ENCODE measurements at places on chromosomes 5 and 9.
A peak's percentile ranks its signal among the peaks of the same experiment; 100 is the strongest.

DNA sequence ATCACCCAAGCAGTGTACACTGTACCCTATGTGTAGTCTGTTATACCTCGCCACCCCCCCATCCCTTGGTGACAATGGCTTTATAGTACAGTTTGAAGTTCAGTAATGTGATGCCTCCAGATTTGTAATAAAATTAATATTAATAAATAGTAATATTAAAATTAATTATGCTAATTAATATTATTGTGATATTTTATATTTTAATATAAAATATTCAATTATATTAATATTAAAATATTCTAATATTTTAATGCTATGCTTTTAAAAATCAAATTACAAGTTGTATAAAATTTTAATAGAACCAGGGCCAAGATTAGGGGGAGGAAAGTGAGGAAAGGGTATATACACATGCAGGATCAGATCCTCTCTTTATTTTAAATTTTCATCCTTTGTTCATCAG lies 147.7 kb upstream of the MAP3K1 start:
- DNase-seq = no peak

GRCh38 chr5:24643156-24643555 lies 1.6 kb downstream of the CDH10 start:
- no peak for DNase-seq

GRCh38 chr5:153756540-153756939 lies 266.1 kb downstream of the GRIA1 start:
- no peak for DNase-seq

DNA sequence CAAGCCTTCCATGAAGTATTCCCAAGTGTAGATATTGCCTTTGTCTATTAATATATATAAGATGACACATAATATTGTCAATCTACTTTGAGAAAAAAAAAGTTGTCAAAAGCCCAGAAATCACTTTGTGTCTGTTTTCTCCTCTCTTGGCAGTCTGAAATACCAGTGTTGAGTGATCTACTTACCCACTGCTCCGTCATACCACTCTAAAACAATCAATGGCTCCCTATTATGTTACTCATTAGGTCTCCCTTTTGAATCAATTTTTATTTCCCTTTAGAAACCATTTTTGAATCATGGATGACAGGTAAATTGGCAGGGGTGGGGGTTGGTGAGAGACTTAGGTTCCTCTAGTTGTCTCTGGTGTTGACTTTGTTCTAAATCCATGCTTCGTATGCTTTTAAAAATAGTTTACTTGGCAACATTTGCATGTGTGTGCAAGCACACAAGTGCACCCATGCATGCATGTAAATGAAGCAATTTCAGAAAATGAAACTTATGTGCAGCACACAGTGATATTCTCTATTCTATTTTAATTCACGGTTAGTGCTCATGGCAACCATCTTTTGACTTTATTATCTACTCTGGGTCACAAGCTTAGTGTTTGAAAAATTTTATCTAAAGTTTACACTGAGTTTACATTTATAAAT lies 378.9 kb downstream of the RAB3C start:
- DNase-seq = no peak

DNA sequence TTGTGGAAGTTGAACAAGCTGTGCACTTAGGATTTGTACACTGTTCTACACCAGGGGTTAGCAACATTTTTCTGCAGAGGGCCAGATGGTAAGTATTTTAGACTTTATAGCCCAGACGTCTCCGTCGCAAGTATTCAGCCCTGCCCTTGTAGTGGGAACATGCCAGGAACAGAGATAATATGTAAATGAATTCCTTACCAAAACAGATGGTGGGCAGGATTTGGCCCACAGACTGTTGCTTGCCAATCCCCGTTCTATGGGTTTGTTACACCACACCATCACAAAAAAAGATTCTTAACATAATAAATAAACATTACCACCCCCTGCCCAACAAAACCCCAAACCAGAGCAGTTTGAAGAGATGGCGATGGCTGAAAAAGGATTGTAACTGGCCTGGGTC lies 74.3 kb downstream of the AMBP start:
- DNase-seq = no peak

- peak; percentile 37 for DNase-seq
These were observed 30.4 kb downstream of the GNG10 start for GRCh38 chr9:111691672-111692329.

DNA sequence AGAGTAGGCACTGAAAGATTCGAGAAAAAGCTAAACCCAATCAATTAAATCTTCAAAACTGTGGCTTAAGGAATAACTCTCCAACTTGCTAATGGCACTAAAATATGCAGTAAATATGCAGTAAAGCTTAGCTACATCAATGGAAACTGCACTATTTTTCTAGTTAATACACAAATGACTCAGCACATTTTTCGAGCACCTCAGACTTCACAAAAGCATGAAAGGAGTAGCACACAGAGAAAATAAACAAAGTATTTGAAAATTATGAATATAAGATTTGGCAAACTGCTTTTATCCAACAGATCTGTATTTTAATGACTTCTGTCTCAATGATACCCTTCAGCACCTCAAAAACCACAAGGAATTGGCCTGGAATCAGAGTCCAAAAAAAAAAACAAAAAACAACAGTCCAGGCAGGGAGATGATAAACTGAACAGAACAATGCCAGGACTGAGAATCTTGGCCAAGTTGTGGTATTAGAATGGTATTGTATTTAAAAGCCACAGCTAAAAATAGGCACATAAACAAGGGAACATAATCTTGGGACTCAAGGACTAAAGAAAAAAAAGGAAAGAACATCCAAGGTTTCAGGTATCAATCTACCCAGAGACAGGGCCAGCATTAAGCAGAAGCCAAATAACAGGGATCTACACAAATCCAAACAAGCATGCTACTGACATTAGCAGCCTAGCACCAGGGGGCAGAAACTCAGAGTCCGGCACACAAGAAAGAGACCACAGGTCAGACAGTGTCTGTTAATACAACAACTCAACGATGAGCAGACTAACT lies 21.4 kb downstream of the TMEM245 start:
- peak; percentile 37 for DNase-seq

GRCh38 chr5:2256691-2257280 lies 374.1 kb upstream of the IRX4 start:
- no peak for DNase-seq

- DNase-seq = peak; percentile 58
These were observed 296.8 kb downstream of the PDE4D start for GRCh38 chr5:59596586-59597350.

- no peak for DNase-seq
These were observed 1.4 kb downstream of the RASGEF1C start for GRCh38 chr5:180207593-180207992.

DNA sequence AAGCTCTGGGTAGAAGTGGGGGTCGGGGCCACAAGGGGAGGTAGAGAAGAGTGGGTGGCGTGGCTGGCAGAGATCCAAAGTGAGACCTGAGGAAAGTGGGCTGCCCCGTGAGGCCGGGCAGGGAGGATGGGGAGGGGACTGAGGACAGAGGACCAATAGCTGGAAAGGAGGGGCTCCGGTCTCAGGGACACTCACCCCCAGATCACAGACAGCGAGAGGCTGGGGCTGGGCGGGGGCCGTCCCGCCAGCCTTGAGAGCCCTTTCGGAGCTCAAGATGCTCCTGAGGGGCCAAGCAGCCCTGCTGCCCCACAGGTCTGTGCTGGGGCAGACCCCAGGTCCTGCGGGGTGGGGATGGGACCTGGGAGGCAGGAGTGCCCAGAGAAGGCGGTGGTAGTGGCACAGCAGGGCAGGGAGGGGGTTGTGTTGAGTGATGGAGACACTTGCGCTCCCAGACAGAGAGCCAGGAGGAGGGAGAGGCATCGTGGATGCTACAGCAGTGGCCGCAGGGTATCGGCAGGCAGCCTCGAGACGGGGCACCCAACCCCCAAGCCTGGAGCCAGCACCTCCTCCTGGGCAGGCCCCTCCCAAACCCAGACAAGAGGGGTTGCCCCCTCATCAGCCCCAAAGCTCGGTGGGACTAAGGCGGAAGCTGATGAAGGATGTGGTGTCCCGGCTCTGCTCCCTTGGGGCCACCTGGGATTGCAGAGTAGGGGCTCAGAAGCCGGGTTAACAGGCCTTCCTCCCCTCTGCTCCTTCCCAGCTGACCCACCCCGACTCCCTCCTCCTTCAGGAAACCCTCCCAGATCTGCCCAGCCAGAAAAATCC lies 3.4 kb downstream of the SARDH start:
- DNase-seq = no peak

GRCh38 chr9:123059472-123060220 lies 26.2 kb downstream of the GPR21 start:
- DNase-seq = no peak

DNA sequence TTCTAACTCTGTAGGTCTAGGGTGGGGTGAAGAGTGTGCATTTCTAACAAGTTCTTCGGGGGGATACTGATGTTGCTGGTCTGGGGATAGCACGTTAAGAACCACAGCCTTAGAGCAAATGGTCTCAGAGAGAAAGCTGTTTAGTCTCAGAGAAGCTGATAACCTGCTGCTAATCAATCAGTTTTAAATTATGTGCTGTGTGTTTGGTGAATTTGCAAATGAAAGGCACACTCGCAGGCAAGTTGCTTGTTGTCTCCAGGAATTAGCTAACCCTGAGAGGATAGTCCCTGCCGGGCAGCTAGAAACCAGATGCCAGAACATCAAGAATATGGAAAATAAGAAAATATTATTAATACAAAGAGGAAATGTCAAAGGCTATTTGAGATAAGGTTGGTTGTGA lies 79.2 kb downstream of the DMRT2 start:
- DNase-seq = no peak

GRCh38 chr5:95441636-95442035 lies 50.5 kb downstream of the FAM81B start:
- DNase-seq = no peak

- DNase-seq = no peak
These were observed 27.8 kb upstream of the ARAP3 start for GRCh38 chr5:141709699-141710267.

DNA sequence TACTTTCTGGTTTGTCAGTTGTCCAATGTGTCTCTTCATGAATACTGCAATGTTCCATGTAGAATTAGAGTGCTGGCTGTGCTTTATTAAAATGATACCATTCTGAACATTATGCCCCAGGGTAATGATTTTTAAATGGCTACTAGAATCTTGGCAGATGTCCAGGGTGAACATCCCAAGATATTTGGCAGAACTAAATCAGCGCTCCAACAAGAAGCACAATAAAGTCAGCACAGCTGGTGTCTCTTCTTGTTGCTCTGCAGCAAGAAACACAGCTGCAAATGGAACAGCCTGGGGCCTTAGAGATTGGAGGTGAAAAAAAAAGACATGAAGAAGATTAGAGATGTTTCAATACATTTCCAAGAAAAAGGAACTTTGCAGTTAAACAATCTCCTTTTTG lies 248.3 kb downstream of the CDH18 start:
- no peak for DNase-seq

DNA sequence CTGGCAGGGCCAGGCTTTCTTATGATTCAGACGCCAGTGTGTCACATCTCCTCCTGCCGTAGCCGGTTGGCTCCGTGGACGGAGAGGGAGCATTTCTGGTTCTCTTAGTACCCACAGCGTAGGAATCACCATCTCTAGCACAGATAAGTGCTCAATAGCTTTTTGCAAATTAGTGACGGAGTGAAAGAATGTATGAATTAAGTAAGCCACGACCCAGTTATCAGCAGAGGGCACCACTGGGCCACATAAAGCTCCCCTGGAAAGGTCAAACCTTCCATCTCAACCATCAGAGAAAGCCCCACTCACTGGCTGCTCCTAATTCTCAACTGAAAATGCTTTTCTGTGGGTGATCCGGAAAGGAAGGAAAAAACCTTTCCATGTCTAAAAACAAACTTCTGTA lies 317.0 kb upstream of the ADCY2 start:
- DNase-seq = no peak

GRCh38 chr5:53479590-53480415 lies 626 bp upstream of the FST start:
- peak; percentile 39 for DNase-seq

DNA sequence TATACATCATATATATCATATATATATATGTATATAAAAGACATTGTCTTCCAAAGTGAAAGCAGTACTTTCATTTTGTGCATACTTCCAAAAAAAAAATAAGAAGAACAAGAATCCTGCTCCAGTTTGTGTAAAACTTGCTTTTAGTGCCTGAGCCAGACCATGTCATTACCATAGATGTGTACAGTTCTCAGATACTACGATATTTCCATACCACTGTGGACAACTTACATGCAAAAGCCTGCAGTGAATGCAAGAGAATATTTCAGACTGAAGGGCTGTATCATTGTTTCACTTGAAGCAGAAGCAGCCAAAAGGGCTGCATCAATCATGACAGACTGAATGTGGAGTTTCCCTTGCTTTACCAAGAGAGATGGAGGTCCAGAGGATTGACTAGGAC lies 72.6 kb upstream of the CYLC2 start:
- DNase-seq = no peak

- no peak for DNase-seq
These were observed 31.0 kb upstream of the HMCN2 start for GRCh38 chr9:130234340-130235260.

DNA sequence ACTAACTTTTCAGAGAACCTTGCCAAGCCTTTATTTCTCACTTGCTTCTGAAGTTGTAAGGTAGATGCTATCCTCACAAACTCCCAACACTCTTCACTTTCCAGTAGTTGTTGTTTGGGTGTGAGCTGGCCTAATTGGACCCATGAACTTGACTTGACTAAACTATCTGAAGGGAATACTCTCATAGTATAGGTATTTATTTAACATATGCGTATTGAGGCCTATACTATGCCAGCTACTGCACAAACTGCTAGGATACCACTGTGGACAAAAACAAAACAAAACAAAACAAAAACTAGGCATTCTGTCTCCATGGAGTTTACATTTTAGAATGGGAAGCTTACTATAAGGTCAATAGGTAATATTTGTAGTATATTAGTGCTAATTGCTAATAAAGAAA lies 1.3 kb downstream of the TXNDC8 start:
- DNase-seq = no peak

DNA sequence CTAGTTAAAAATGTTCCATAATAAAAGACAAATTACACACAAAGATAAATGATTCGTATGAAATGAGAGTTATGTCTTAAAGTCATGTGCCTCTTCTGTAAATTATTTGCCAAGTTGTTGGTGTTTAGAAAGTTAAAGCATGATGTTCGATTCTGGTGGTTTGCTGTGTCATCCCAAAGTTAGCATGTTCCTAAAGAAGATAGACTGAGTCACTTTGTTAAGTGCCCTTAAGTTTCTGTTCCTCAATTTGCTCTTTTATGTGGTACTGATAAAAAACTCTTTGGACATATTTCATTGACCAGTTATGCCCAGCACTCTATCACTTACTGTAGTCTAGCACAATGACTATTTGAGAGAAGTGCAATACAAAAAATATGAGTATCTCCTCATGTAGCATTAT lies 366.9 kb upstream of the ZNF608 start:
- no peak for DNase-seq

- no peak for DNase-seq
These were observed 52.8 kb downstream of the HABP4 start for GRCh38 chr9:96502539-96503373.

- no peak for DNase-seq
These were observed 66.1 kb downstream of the GADD45G start for GRCh38 chr9:89670801-89671434.

GRCh38 chr9:16236311-16236710 lies 634.2 kb downstream of the BNC2 start:
- DNase-seq = no peak
